ENCODE measurements at places on chromosomes 13 and 19. TPM values are rescaled to one million over a fixed set of nuclear protein-coding genes. Genes with fewer than 3 reads are reported as not detected.

DNA sequence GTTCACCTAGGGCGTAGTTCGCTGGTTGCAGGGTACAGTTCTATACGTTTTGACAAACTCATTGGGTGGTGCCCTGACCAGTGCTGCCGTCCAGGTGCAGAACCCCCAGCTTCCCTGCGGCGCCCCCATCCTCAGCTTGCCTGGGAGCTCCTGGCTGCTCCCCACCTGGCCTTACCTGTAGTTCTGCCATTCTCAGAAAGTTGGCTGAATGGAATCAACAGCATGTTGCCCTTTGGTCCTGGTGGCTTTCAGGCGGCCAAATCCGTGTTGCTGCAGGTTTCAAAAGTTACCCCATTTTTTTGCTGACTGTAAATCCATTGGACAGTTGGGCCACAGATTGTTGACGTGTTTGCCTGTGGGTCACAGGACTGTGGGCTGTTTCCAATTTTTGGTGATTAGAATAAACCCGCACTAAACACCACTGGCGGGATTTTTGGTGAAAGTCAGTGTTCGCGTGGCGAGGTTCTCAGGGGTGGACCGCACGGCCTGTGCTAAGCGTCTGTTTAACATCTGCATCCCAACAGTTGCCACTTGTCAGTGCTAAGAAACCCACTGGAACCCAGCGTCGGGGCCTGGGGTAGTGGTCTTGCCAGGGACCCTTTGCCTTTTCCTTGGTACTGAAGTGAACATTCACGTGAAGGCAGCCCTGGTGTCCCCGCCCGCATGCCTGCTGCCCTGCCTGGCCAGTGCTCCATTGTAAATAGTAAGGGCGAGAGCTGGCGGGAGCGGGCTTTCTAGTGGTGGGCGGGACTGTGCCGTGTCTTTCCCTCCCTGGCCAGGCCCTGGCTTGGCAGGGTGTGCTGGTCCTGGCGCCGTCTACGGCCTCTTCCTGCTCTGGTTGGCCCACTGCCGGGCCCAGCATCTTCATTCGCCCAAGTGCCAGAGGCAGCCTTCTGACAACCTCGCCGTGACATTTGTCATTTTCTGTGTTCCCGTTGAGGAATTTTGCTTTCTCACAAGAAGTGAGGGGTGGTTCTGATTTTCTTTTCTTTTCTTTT is 3.3 kb downstream of the DOT1L start:
- H3K4me1 ChIP-seq = peaks cover 82% of the 10 kb centered on the region
- DNase-seq = peak; percentile 84
- no peaks in the 10 kb centered on the region for H3K27me3 ChIP-seq
- no peaks in the 10 kb centered on the region for H3K36me3 ChIP-seq
- H3K4me3 ChIP-seq = no peak overlapping the region

GRCh38 chr13:62337109-62337880 is 921.6 kb upstream of the PCDH20 start:
- H3K4me3 ChIP-seq = no peak overlapping the region
- no peak for DNase-seq
- no peak overlapping the region for H3K27ac ChIP-seq
- H3K4me1 ChIP-seq = no peaks in the 10 kb centered on the region
- no peaks in the 10 kb centered on the region for H3K36me3 ChIP-seq

GRCh38 chr13:107139006-107139405 is 571.1 kb upstream of the ARGLU1 start:
- H3K4me3 ChIP-seq = no peak overlapping the region
- H3K27me3 ChIP-seq = no peaks in the 10 kb centered on the region
- H3K36me3 ChIP-seq = no peaks in the 10 kb centered on the region

- no peak overlapping the region for H3K4me3 ChIP-seq
- no peaks in the 10 kb centered on the region for H3K4me1 ChIP-seq
- H3K27me3 ChIP-seq = no peaks in the 10 kb centered on the region
- no peak for DNase-seq
- no peaks in the 10 kb centered on the region for H3K36me3 ChIP-seq
Observed at GRCh38 chr13:63184693-63185092, 1769.0 kb upstream of the PCDH20 start.

GRCh38 chr19:33208904-33209849 is 15.0 kb downstream of the LRP3 start:
- H3K4me1 ChIP-seq = no peaks in the 10 kb centered on the region
- H3K36me3 ChIP-seq = peaks cover 7% of the 10 kb centered on the region
- H3K27ac ChIP-seq = no peak overlapping the region
- H3K4me3 ChIP-seq = no peak overlapping the region
- H3K27me3 ChIP-seq = no peaks in the 10 kb centered on the region

GRCh38 chr13:46181840-46182490 is at the start of gene LCP1:
TSS of gene LCP1 (minus strand) at chr13:46182177. CDS start at chr13:46159662, 22,515 bp downstream.
- peak within 1 kb of the TSS; percentile 21 for H3K4me3 ChIP-seq
- H3K4me1 ChIP-seq = no peaks in the 10 kb centered on the region
- H3K36me3 ChIP-seq = no peaks in the 10 kb centered on the region
- H3K27me3 ChIP-seq = no peaks in the 10 kb centered on the region

GRCh38 chr13:111846391-111847159 is 220.4 kb upstream of the SOX1 start:
- no peaks in the 10 kb centered on the region for H3K36me3 ChIP-seq
- no peaks in the 10 kb centered on the region for H3K27me3 ChIP-seq
- no peak overlapping the region for H3K27ac ChIP-seq
- no peak overlapping the region for H3K4me3 ChIP-seq

- DNase-seq = no peak
- no peaks in the 10 kb centered on the region for H3K4me1 ChIP-seq
- H3K36me3 ChIP-seq = no peaks in the 10 kb centered on the region
- peak overlapping the region; percentile 1 for H3K27ac ChIP-seq
- no peak overlapping the region for H3K4me3 ChIP-seq
- H3K27me3 ChIP-seq = no peaks in the 10 kb centered on the region
Observed at GRCh38 chr13:51542346-51543242, 41.7 kb upstream of the WDFY2 start.

DNA sequence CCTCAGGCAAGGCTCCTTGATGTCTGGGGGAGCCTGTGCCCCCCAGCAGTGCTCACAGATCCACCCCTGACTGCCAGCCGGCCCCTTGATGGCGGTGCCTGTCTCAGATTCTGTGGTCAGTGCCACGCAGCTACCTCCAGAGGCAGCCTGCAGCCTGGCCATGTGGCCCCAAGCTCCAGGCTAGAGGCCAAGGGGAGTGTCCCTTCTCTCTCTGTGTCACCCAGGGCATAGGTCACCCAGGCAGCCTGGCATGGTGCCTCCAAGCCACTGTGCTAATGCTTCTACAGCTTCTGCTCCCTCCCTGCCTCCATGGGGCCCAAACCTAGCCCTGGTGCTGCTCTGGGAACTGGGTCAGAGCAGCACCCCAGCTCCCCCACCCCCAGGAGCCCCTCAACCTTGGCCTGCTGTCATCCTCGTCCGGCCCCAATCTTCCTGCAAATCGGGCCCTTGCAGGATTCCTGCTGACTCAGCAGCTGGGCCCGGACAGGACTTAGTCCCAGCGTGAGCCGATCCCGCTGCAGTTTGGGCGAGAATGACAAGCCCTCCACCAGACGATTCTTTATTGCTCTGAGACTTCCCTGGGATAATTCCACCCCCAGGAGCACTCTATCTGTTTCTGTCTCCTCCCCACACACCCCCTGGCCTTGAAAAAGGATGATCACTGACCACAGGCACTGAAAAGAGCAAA is 2.8 kb upstream of the ARL11 start:
- H3K4me3 ChIP-seq = no peak overlapping the region
- no peaks in the 10 kb centered on the region for H3K27me3 ChIP-seq
- no peak for DNase-seq
- no peaks in the 10 kb centered on the region for H3K36me3 ChIP-seq

GRCh38 chr13:80962855-80963254 is 621.9 kb upstream of the SPRY2 start:
- H3K36me3 ChIP-seq = no peaks in the 10 kb centered on the region
- H3K27ac ChIP-seq = no peak overlapping the region
- H3K4me3 ChIP-seq = no peak overlapping the region
- H3K27me3 ChIP-seq = no peaks in the 10 kb centered on the region
- H3K4me1 ChIP-seq = no peaks in the 10 kb centered on the region
- DNase-seq = no peak

DNA sequence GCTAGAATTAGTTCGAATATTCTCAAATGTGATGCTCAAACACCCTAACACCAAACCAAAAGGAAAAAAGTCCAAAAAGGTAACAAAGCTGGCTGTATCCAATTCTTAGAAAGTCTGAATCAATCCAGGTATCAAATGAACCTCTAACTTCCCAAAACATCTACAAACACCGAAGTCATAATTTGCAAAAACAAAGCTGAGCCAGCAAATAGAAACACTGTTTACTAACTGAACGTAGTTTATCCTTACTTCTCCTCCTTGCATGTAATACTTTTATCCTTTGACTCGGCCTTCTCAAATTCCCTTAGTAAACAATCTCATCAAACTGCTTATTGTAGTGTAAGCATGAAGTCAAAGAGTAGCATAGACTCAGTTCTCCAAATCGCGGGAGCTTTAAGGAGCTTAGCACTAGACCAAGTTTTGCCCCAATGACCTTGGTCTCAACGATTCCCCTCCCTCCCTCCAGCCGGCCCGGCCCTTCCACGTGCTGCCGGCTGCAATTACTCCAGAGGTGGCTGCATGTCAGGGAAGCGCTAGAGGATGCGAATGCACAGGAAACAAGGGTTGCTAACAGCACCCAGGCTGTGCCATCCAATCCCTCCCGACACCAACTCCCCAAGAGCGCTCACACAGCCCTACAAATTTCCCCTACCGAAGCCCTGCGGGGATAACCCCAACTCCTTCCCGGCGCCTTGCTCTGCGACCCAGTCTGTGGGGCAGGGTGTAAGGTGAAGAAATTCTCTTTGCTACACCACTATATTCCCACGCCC is 693 bp downstream of the XPO4 start:
- H3K4me3 ChIP-seq = peak overlapping the region; percentile 81
- no peaks in the 10 kb centered on the region for H3K4me1 ChIP-seq
- no peaks in the 10 kb centered on the region for H3K27me3 ChIP-seq
- H3K36me3 ChIP-seq = peaks cover 8% of the 10 kb centered on the region
- no peak for DNase-seq

GRCh38 chr19:15911599-15912235 is 13.8 kb upstream of the CYP4F2 start:
- no peaks in the 10 kb centered on the region for H3K36me3 ChIP-seq
- H3K27ac ChIP-seq = no peak overlapping the region
- no peaks in the 10 kb centered on the region for H3K4me1 ChIP-seq
- DNase-seq = no peak
- no peak overlapping the region for H3K4me3 ChIP-seq
- H3K27me3 ChIP-seq = peaks cover 4% of the 10 kb centered on the region

DNA sequence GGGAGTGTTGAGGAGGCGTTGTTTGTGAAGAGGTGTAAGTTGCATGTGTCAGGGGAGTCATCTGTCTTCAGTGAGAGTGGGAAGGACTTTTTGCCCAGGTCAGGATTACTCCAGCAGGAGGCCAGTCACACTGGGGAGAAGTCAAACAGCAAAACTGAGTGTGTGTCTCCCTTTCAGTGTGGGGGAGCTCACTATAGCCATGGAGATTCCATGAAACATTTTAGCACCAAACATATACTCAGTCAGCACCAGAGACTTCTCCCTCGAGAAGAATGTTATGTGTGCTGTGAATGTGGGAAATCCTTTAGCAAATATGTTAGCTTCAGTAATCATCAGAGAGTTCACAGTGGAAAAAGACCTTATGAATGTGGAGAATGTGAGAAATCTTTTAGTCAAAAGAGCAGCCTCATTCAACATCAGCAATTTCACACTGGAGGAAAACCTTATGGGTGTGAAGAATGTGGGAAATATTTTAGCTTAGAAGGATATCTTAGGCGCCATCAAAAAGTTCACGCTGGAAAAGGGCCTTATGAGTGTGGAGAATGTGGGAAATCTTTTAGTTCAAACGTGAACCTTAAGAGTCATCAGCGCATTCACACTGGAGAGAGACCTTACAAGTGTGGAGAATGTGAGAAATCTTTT is 8.4 kb upstream of the ZNF587 start:
- no peaks in the 10 kb centered on the region for H3K27me3 ChIP-seq
- peaks cover 26% of the 10 kb centered on the region for H3K36me3 ChIP-seq
- no peak for DNase-seq
- H3K4me3 ChIP-seq = no peak overlapping the region
- no peaks in the 10 kb centered on the region for H3K4me1 ChIP-seq
- no peak overlapping the region for H3K27ac ChIP-seq

- peak; percentile 57 for DNase-seq
- no peak overlapping the region for H3K27ac ChIP-seq
- peaks cover 89% of the 10 kb centered on the region for H3K36me3 ChIP-seq
- H3K4me1 ChIP-seq = no peaks in the 10 kb centered on the region
Observed at GRCh38 chr13:110438211-110438610, 123.3 kb downstream of the RAB20 start.

GRCh38 chr13:50934735-50935435 is 25.3 kb downstream of the RNASEH2B start:
- H3K36me3 ChIP-seq = peaks cover 12% of the 10 kb centered on the region
- no peak for DNase-seq
- H3K4me3 ChIP-seq = no peak overlapping the region
- no peaks in the 10 kb centered on the region for H3K27me3 ChIP-seq
- H3K27ac ChIP-seq = no peak overlapping the region
- no peaks in the 10 kb centered on the region for H3K4me1 ChIP-seq

DNA sequence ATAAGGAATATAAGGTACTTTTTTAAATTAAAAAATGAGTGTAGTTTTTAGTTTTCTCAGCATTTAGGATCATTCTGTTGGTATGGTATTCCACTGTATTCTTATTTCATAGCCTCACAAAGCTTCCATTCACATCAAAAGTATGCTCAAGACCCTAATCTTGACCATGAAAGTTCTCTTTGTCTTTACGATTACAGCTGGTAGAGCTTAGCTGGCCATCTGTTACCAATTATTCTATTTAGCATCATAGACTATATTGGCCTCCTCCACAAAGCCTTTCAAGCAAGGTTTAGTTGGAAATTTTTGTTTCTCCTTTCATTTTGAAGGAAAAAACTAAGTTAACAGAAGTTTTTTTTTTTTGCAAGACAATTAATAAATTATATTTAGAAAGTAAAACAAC is 245.1 kb downstream of the KCTD12 start:
- no peak overlapping the region for H3K27ac ChIP-seq
- H3K4me1 ChIP-seq = peaks cover 2% of the 10 kb centered on the region
- no peaks in the 10 kb centered on the region for H3K36me3 ChIP-seq

- H3K36me3 ChIP-seq = no peaks in the 10 kb centered on the region
- no peaks in the 10 kb centered on the region for H3K27me3 ChIP-seq
- DNase-seq = no peak
- H3K27ac ChIP-seq = no peak overlapping the region
- H3K4me3 ChIP-seq = no peak overlapping the region
Observed at GRCh38 chr13:85406269-85406975, 392.8 kb downstream of the SLITRK6 start.

SMAD9 gene
- 15.6 TPM for total RNA-seq

SMIM44 gene
- total RNA-seq = not detected

SIGLEC5 gene
- total RNA-seq = not detected

FREM2 gene
- 0.20 TPM for total RNA-seq

TM9SF2 gene
- total RNA-seq = 70.2 TPM

ATXN8OS gene
- total RNA-seq = not detected

Data from right atrium auricular region (tissue), 2 donors.